ENCODE measurements at places on chromosomes 12 and 14. TPM values are rescaled to one million over a fixed set of nuclear protein-coding genes. Genes with fewer than 3 reads are reported as not detected.

DNA sequence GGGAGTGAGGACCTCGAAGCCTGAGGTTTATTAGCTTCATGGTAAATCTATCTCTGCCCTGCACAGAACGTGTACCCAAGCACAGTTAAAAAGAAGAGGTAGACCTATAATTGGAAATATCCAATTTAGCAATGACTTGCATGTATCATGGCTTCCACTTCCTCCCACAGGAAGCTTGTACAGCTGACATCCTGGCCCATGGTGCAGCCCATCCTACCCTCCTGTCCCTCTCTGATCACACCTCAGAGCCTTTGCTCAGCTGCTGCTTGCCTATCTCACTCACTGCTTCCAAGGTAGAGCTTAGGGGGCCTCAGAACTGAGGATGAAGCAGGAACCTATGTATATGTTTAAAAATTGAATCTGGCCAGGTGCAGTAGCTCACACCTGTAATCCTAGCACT, 4.3 kb upstream of the BCDIN3D start:
- no peak for DNase-seq

GRCh38 chr12:44381341-44381740, 494.8 kb downstream of the NELL2 start:
- no peak for DNase-seq

- no peak for DNase-seq
These were observed 237.1 kb downstream of the GPHN start for GRCh38 chr14:66745078-66745477.

GRCh38 chr12:6334940-6335450, 6.9 kb downstream of the TNFRSF1A start:
- DNase-seq: peak; percentile 70

DNA sequence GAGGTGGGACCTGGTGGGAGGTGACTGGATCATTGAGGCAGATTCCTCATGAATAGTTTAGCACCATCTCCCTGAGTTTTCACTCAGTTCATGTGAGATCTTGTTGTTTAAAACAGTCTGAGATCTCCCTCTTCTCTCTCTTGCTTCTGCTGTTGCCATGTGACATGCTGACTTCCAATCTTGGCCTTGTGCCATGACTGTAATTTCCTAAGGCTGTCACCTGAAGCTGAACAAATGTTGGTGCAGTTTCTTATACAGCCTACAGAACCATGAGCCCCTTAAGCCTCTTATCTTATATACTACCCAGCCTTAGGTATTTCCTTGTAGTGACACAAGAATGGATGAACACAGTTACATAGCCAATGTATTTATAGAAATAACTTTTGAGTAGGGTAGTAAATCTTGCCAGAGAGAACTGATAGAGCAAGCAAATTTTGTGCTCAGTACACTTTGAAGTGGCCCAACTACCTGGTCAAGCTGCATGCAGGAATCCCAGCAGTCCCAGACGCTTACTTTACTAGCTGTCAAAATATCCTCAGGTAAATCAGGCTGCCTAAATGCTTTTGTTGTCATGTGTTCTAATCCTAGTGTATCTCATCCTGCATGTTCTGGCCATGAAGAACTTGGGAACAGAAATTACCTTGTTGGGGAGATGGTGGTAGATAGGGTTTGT, 445.6 kb upstream of the MIS18BP1 start:
- DNase-seq: no peak

Gene RNFT2
- 1.0 TPM for total RNA-seq

DNA sequence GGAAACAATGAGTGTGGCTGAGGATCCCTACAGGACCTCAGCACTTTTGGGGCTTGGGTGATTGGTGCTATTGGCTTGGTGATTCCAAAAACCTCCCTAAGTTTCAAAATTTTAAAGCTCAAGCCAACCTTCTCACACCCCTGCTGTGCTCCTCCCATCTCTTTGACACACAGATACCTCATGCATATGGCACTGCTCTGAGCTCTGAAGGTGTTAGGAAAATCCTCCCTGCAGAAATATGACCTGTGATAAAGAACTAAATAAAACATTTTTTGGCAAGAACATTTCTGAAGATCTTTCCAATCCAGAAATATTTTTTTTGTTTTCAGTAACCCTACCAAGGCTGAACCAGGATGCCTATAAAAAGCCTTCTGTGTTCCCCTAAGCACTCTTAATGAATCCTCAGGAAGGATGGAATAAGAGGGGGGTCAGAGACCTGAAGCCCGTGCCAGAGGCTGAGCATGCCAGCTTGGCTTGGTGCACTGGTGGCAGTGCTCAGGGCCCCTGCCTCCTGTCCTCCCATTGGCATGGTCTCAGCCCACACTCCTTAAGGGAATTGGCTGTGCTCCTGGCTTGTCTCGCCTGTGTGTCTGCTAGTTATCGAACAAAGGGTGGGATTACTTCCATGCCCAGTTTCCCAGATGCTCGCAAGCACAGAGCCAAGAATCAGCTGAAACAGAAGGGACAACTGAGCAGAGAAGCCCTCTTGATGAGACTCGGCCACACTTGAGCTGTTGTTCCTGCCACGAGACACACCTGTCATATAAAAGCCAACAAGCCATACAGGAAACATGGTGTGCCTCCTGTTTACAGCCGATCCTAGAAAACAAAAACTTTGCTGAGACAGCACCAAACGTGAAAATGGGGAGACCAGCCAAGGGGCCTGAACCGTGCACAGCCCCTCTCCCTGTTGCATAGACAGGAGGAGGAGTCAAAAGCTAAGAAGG, 132.7 kb upstream of the EEA1 start:
- DNase-seq: peak; percentile 70

DNA sequence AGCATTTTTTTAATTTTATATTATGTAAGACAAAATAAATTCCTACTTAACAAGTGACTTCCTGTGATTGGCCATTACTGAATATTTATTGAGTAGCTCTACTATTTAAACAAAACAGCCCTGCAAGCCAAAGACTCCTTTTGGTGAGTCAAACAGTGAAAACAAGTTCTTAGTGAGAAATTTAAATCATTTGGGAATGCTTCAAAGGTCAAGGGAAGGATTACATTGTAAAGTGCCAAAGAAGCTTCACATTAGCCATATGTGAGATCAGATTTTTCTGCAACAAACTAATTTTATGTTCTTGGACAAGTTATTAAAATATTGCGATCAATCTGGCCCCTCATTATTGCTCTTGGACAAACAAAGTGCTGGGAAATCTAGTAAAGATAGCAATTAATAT, 795.4 kb upstream of the MGAT4C start:
- no peak for DNase-seq

Gene AMN
- total RNA-seq: 0.14 TPM

DNA sequence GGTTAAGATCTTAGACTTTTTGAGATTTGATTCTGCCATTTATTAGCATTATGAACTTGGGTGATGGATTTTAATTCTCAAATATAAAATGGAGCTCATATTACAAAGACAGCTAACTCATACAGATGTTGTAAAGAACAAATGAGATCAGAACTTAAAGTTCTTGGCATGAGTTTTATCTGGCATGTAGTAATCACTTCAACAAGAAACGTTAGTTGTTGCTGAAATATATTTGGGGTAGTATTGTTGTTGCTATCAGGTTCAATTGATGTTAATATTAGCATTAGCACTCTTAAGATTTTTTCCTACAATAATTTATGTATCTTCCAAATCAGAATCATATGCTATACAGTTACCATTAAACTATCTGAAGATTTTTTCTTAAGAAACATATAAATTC, 71.0 kb downstream of the SLC6A15 start:
- DNase-seq: no peak

Gene SCFD1
- total RNA-seq: 42.5 TPM

- no peak for DNase-seq
These were observed 74.9 kb downstream of the NOVA1 start for GRCh38 chr14:26522967-26523366.

GRCh38 chr12:48165089-48165981, 8.0 kb upstream of the ASB8 start:
- DNase-seq: no peak

Measured in Right ventricle myocardium inferior (tissue), 1 donor.